ENCODE measurements at places on chromosomes 2 and 18. TPM values are rescaled to one million over a fixed set of nuclear protein-coding genes. Genes with fewer than 3 reads are reported as not detected.

CDH2 gene
- not detected for total RNA-seq

ORMDL1 gene
- total RNA-seq: 89.4 TPM

TUBA3D gene
- not detected for total RNA-seq

USP40 gene
- 18.9 TPM for total RNA-seq

NEU4 gene
- 0.38 TPM for total RNA-seq

CDKL4 gene
- not detected for total RNA-seq

CDH20 gene
- not detected for total RNA-seq

TRIP12 gene
- 229 TPM for total RNA-seq
